ENCODE measurements at places on chromosomes 11 and 22.

GRCh38 chr11:35593143-35593542 is 25.1 kb upstream of the FJX1 start:
- no peaks in the 10 kb centered on the region for H3K27me3 ChIP-seq
- no peaks in the 10 kb centered on the region for H3K4me1 ChIP-seq
- H3K36me3 ChIP-seq: no peaks in the 10 kb centered on the region
- H3K27ac ChIP-seq: no peak overlapping the region

GRCh38 chr11:127552446-127552845 is 551.9 kb upstream of the KIRREL3 start:
- no peaks in the 10 kb centered on the region for H3K27me3 ChIP-seq
- no peaks in the 10 kb centered on the region for H3K4me1 ChIP-seq
- no peak overlapping the region for H3K27ac ChIP-seq
- H3K4me3 ChIP-seq: no peak overlapping the region

- H3K27ac ChIP-seq: no peak overlapping the region
- H3K27me3 ChIP-seq: no peaks in the 10 kb centered on the region
- H3K4me1 ChIP-seq: no peaks in the 10 kb centered on the region
Measured at GRCh38 chr11:101306721-101307120, 177.1 kb upstream of the PGR start.

DNA sequence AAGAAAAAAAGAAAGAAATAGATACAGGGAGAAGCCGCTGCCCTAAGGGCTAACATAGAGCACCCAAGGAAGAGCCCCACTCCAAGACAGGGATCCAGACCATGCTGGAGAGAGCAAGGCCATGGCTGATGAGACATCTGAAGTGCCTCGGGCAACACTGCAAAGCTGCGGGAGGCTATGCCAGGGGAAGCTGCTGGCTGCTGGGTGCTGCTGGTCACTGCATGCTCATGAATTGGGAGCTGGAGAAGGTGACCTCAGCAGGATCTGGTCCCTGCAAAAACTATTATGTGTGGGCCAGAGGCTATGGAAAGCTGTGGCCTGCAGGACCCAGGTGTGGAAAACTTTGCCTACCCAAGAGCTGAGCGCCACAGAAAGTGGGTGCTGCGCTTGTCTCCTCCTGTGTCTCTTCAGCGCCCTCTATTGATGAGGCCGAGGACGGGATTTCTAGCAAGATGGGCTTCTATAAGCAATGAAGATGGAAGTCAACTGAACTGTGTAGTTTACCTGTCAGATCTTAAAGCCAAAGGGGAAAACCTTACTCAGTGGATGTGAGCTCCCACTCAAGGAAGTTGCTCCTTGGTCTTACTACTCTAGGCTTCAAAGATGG is 17.3 kb upstream of the SLC29A2 start:
- H3K27me3 ChIP-seq: no peaks in the 10 kb centered on the region
- H3K4me3 ChIP-seq: no peak overlapping the region
- no peaks in the 10 kb centered on the region for H3K36me3 ChIP-seq
- no peak for DNase-seq
- peaks cover 2% of the 10 kb centered on the region for H3K4me1 ChIP-seq

- no peaks in the 10 kb centered on the region for H3K27me3 ChIP-seq
- H3K4me3 ChIP-seq: no peak overlapping the region
- no peaks in the 10 kb centered on the region for H3K36me3 ChIP-seq
- no peak for DNase-seq
- H3K27ac ChIP-seq: no peak overlapping the region
Measured at GRCh38 chr22:23591201-23591791, 11.2 kb upstream of the IGLL1 start.

DNA sequence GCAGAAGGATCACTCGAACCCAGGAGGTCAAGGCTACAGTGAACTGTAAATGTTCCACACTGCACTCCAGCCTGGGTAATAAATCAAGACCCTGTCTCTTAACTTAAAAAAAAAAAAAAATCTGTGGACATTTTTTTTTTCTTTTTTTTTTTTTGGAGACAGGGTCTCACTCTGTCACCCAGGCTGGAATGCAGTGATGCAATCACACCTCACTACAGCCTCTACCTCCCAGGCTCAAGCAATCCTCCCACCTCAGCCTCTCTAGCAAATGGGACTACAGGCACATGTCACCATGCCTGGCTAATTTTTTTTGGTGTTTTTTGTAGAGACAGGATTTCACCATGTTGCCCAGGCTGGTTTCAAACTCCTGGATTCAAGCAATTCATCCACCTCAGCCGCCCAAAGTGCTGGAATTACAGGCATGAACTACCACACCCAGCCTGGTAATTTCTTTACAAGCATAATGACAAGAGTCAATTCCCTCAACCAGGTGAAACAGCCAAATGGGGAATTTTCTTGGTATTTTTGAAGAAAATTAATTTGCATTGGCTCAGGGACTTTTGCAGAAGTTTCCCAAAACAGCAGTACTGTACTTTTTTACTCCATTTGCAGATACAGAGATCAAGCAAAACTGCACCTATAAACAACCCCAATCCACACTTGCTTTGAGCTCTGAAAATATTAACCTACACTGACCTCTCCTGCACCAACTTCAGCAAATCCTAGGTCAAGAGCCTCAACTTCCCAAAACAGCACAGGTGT is 44.0 kb downstream of the MRTFA start:
- H3K4me1 ChIP-seq: peaks cover 47% of the 10 kb centered on the region
- H3K27me3 ChIP-seq: no peaks in the 10 kb centered on the region

DNA sequence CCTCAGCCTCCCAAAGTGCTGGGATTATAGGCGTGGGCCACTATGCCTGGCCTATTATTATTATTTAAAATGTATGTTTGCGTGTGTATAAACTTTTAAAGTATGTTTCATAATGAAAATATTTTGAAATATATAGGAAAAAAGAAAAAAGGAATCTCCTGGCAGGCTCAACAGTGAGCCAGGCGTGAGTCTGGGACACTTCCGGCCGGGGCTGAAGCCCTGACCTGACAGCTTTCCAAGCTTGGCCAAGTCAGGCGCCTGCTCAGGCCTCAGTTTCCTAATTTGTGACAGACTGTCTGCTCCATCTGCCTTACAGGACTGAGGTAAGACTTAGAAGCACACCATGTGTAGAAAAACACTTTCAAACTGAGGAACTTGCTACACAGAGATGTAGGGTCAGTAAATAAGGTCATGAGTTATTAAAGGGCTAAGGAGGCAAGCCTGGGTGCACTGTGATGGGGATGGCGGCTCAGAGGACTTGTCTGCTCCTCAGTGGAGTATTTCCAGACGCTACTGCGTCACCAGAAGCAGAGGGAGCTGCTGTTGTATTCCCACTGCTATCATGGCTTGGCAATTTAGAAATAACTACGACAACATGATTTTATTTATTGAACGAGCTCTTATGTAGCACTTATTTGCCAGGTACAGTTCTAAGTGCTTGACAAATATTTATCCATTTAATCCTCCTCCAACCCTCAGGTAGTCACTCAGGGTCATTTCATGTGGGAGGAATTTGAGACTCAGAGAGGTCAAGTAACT is 100.1 kb downstream of the PRR5L start:
- H3K4me1 ChIP-seq: peaks cover 14% of the 10 kb centered on the region
- H3K27ac ChIP-seq: no peak overlapping the region

DNA sequence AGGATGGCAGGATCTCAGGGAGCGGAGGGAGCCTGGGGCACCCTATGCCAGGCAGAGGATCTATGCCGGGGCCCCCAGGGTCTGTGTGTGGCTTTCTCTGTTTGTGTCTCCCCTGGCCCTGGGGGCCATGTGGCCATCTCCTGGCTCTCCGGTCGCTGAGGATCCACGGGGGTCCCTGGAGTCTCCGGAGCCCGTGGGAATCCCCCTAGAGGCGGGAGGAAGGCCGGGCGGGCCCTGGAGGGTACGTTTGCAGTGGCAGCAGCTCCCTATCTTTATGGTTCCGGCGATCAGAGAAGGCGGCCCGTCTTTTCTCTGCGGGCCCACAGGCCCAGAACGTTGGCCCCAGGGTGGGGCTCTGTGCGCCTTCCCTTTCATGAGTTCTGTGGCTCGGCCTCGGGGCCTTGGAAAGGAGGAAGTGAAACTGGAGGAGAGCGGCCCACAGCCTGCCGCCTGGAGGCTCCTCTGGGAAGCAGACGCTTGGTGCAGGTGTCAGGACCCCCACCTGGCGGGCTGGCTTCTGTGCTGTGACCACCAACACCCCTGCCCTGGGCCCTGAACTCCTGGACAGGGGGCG is 82.1 kb downstream of the KCNQ1 start:
- no peaks in the 10 kb centered on the region for H3K36me3 ChIP-seq
- H3K27ac ChIP-seq: no peak overlapping the region
- DNase-seq: no peak
- H3K4me3 ChIP-seq: peak overlapping the region; percentile 6
- H3K27me3 ChIP-seq: no peaks in the 10 kb centered on the region

- no peak overlapping the region for H3K4me3 ChIP-seq
- no peak overlapping the region for H3K27ac ChIP-seq
- H3K27me3 ChIP-seq: no peaks in the 10 kb centered on the region
- DNase-seq: no peak
- H3K36me3 ChIP-seq: no peaks in the 10 kb centered on the region
Measured at GRCh38 chr22:50317178-50317577, 9.6 kb downstream of the DENND6B start.

- no peak overlapping the region for H3K4me3 ChIP-seq
- no peaks in the 10 kb centered on the region for H3K27me3 ChIP-seq
- DNase-seq: no peak
- H3K27ac ChIP-seq: no peak overlapping the region
Measured at GRCh38 chr22:27372969-27373670, 428.4 kb downstream of the MN1 start.

DNA sequence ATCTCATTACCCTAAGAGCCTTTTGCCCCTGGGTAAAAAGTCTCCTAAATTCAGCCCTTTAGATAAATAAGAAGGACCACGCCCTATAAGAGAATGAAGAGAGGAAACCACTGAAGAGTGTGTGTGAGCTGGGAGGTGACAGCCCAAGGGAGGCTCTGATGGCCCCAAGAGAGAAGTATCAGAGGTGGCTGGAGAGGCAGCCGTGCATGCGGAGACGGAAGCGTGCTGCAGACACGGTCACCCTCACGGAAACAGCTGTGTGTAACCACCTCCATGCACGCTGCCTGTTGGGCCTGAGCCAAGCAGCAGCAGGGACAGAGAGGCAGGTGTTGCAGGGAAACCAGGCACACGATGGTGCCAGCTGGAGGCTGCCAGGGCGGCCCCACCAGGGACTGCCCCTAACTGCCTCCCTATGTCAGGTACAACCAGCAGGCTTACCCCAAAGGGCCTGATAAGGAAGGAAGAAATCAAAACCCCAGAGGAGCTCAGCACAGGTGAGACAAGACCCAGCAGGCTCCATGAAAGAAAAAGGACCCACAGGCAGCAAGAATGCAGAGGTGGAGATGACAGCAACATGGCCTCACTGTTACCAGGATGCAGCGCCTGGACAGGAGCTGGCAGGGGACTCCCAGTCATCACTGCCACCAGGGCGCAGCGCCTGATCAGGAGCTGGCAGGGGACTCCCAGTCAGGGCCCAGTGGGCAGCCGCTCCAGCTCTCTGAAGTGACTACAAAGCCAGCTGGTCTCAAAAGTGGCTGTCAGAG is 7.8 kb downstream of the LARGE2 start:
- H3K27ac ChIP-seq: peak overlapping the region; percentile 35
- peaks cover 49% of the 10 kb centered on the region for H3K4me1 ChIP-seq
- peaks cover 12% of the 10 kb centered on the region for H3K36me3 ChIP-seq
- DNase-seq: peak; percentile 88

GRCh38 chr22:21076912-21077625 is 31.3 kb downstream of the LRRC74B start:
- H3K4me3 ChIP-seq: no peak overlapping the region
- DNase-seq: no peak
- H3K4me1 ChIP-seq: no peaks in the 10 kb centered on the region

DNA sequence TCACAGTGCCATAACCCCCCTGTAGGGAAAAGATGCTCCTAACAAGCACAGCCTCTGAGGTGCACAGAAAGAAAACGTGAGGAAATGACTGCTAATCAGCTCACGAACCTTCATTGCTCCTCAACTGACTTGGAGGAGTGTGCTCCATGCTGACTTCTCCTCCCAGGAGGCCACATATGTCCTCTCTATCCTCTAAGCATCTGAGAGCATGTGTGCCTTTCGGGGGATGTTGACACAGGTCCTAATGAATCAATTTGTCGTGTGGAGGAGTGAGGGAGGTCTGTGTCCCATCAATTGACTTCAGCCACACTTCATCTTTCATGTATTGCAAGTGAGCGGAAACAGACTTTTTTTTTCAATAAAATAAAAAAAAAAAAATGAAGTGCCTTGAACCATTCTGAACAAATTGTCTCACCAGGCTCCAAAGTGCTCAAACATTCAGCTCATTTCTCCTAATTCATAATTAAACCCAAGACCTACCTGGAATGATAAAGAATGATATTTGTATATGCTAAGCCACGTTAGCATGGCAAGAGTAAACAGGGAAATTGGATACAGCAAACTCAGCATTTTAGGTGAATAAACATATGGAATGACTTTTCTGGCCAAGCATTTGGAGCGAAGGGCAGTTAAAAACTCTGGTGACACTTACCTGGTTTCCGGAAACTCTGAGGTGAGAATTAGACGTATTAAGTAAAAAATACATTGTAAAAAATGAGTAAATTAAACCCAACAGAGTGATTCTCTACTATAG is 317.6 kb upstream of the FAT3 start:
- H3K27ac ChIP-seq: no peak overlapping the region
- H3K27me3 ChIP-seq: no peaks in the 10 kb centered on the region
- H3K4me1 ChIP-seq: no peaks in the 10 kb centered on the region
- no peak for DNase-seq
- no peak overlapping the region for H3K4me3 ChIP-seq

DNA sequence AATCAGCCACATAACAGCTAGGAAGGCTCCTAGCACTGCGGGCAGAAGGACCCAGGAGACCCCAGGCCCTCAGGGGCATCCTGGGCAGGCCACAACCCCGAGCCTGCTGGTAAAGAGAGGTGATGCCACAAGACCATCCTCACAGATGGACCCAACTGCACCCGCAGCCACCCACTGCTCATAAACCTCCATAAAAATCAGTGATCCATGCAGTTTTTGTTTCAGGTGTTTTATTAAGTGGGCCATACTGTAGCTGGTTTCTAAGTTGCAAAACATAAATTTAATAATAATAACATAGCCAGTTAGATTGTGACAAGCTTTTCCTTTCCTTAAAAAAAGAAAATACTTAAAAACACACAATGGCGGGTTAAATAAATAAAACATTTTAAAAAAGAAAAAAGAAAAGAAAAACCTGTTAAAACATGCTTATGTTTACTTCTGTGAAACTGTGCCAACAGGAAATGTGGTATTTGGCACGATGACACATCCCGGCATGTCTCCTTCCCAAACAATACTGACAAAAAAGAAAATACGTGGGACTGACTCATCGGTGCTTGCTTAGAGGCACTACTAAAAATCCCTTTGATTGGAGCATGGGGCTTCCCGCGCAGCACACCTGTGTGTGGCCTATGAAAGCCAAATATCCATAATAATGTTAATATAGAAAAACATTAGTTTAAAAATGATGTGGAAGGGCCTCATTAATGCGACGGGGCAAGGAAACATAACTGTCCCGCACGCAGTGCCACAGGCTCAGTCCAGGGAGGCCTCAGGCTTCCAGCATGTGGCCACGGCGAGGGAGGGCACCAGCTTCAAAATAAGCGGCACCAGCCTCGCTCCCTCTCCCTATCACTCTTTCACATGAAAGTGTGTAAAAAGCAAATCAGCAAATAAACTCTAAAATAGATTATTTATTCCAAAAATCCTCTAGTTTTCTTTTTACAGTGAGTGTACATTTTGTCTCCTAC is 47.5 kb upstream of the SCUBE2 start:
- H3K27ac ChIP-seq: no peak overlapping the region
- DNase-seq: no peak
- no peaks in the 10 kb centered on the region for H3K4me1 ChIP-seq
- peaks cover 13% of the 10 kb centered on the region for H3K36me3 ChIP-seq
- H3K4me3 ChIP-seq: no peak overlapping the region

Data from GM12878 (cell line).